ENCODE measurements at places on chromosomes 11 and 22. TPM values are rescaled to one million over a fixed set of nuclear protein-coding genes. Genes with fewer than 3 reads are reported as not detected.

CNIH2 gene
- polyA plus RNA-seq = 3.4 TPM

KBTBD3 gene
- 10.3 TPM for polyA plus RNA-seq

ROBO4 gene
- 20.7 TPM for polyA plus RNA-seq

CPSF7 gene
- 105 TPM for polyA plus RNA-seq

MMP8 gene
- polyA plus RNA-seq = not detected

KRTAP5-2 gene
- polyA plus RNA-seq = not detected

PRR14L gene
- polyA plus RNA-seq = 26.0 TPM

LRRN4CL gene
- polyA plus RNA-seq = 0.94 TPM

HTATIP2 gene
- 4.6 TPM for polyA plus RNA-seq

SCN3B gene
- polyA plus RNA-seq = 1.6 TPM

KRTAP5-8 gene
- 0.70 TPM for polyA plus RNA-seq

GLYAT gene
- 152 TPM for polyA plus RNA-seq

PKNOX2 gene
- 13.5 TPM for polyA plus RNA-seq

TRIM5 gene
- 39.3 TPM for polyA plus RNA-seq

ZNHIT2 gene
- polyA plus RNA-seq = 7.1 TPM

SLC35F2 gene
- 17.3 TPM for polyA plus RNA-seq

CYP2D6 gene
- polyA plus RNA-seq = 2.5 TPM

VSIG2 gene
- 15.7 TPM for polyA plus RNA-seq

PAMR1 gene
- polyA plus RNA-seq = 8.6 TPM

KRTAP5-11 gene
- not detected for polyA plus RNA-seq

PRDM11 gene
- polyA plus RNA-seq = 21.8 TPM

ADM2 gene
- 5.0 TPM for polyA plus RNA-seq

DDI1 gene
- not detected for polyA plus RNA-seq

OR6T1 gene
- polyA plus RNA-seq = not detected

POLR3H gene
- polyA plus RNA-seq = 37.0 TPM

DUSP8 gene
- polyA plus RNA-seq = 5.7 TPM

SCN2B gene
- polyA plus RNA-seq = 4.9 TPM

CDC45 gene
- 21.1 TPM for polyA plus RNA-seq

GLB1L2 gene
- polyA plus RNA-seq = 23.9 TPM
